Spinal cord (tissue), 10 donors: ENCODE measurements at places on chromosomes 2 and 18. TPM values are rescaled to one million over a fixed set of nuclear protein-coding genes. Genes with fewer than 3 reads are reported as not detected.

COLEC11 gene
- total RNA-seq = 1.1 TPM

MAL gene
- 19.5 TPM for total RNA-seq

FAM110C gene
- 3.8 TPM for total RNA-seq

CCDC142 gene
- 20.8 TPM for total RNA-seq

SRD5A2 gene
- total RNA-seq = 0.17 TPM

ERBB4 gene
- total RNA-seq = 21.6 TPM

RPRM gene
- 21.8 TPM for total RNA-seq

C2orf78 gene
- total RNA-seq = not detected
